ENCODE measurements at places on chromosomes 6 and 20. TPM values are rescaled to one million over a fixed set of nuclear protein-coding genes. Genes with fewer than 3 reads are reported as not detected.

CLIC1 gene
- total RNA-seq: 448 TPM

GCNT2 gene
- 34.4 TPM for total RNA-seq

RAD21L1 gene
- 0.25 TPM for total RNA-seq

RAET1E gene
- total RNA-seq: 9.7 TPM

SRMS gene
- total RNA-seq: not detected

GRCh38 chr6:22727710-22728109 is 158.3 kb downstream of the HDGFL1 start:
- DNase-seq: no peak

DNA sequence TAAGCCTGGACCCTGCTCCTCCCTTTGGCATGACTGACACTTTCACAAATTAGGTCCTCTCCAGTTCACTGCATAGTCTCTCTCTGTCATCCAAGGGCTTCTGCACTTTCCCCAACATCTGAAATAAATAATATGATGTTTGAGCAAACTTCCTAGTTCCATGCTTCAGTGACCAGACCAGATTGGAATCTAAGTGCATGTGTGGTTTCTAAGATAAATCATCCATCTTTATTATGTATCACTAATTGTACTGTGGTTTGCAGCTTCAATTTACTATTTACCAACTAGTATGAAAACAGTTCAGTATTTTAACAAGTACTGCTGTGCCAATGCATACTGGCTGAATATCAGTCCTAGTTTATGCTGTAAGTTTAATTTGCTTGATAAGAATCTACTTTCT is 18.7 kb downstream of the SESN1 start:
- DNase-seq: no peak

GRCh38 chr6:163243083-163243482 is 171.4 kb upstream of the QKI start:
- DNase-seq: no peak

- no peak for DNase-seq
Observed at GRCh38 chr20:62624719-62625453, 17.4 kb upstream of the SLCO4A1 start.

GRCh38 chr20:52234302-52235045 is 42.9 kb upstream of the ZFP64 start:
- DNase-seq: no peak

- no peak for DNase-seq
Observed at GRCh38 chr6:49001856-49002541, 461.1 kb downstream of the MMUT start.

- DNase-seq: no peak
Observed at GRCh38 chr6:132491303-132491702, 21.6 kb downstream of the STX7 start.

DNA sequence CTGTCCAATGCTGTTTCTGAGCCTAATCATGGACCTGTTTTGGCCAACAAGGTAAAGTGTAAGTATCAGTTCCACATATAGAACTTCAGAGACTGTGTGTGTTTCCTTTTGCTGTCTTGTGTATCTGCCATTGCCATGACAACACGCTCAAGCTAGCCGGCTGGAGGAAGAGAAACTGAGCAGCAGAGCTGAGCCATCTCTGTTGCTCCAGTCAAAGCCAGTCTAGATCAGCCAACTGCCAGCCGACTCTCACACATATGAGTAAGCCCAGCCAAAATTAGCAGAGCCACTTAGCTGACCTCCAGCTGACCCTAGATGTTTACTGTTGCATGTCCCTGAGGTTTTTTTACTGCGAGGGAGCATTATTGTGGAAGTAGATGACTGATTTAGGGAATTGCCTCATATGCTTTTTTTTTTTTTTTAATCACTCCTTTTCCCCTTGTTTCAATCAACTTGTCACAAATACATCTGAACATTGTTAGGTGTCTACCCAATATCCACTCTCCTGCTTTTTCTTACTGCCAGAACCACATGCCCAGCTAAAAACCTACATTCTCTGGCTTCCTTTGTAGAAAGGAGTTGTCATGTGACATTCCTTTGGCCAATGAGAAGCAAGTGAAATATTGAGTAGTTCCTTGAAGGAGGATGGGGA is 304.3 kb upstream of the SUPT3H start:
- DNase-seq: no peak

GRCh38 chr6:11820821-11821220 is 42.2 kb upstream of the ADTRP start:
- no peak for DNase-seq

All from NCI-H460 (cell line).